ENCODE measurements at places on chromosomes 7 and 10. TPM values are rescaled to one million over a fixed set of nuclear protein-coding genes. Genes with fewer than 3 reads are reported as not detected.

FHIP2A gene
- total RNA-seq, result 25.2 TPM

TMEM106B gene
- 44.1 TPM for total RNA-seq

MPP7 gene
- total RNA-seq, result 13.1 TPM

RNF32 gene
- 0.30 TPM for total RNA-seq

WEE2 gene
- not detected for total RNA-seq

CPN1 gene
- total RNA-seq, result not detected

SP4 gene
- 4.3 TPM for total RNA-seq

SPDYE5 gene
- not detected for total RNA-seq

OGDHL gene
- 1.9 TPM for total RNA-seq

MMD2 gene
- not detected for total RNA-seq

PLXDC2 gene
- total RNA-seq, result 13.1 TPM

SAMD9L gene
- total RNA-seq, result 3.8 TPM

RBM20 gene
- total RNA-seq, result 103 TPM

FFAR4 gene
- 0.24 TPM for total RNA-seq

SMNDC1 gene
- total RNA-seq, result 27.6 TPM

GNAT3 gene
- total RNA-seq, result not detected

PTN gene
- total RNA-seq, result 21.6 TPM

COL26A1 gene
- total RNA-seq, result not detected

GATA3 gene
- total RNA-seq, result 1.3 TPM

LANCL2 gene
- total RNA-seq, result 6.2 TPM

IL6 gene
- total RNA-seq, result 0.60 TPM

PPP1R17 gene
- not detected for total RNA-seq

PRSS37 gene
- total RNA-seq, result not detected

CAV2 gene
- 239 TPM for total RNA-seq
